ENCODE measurements at places on chromosomes 11 and 22.

DNA sequence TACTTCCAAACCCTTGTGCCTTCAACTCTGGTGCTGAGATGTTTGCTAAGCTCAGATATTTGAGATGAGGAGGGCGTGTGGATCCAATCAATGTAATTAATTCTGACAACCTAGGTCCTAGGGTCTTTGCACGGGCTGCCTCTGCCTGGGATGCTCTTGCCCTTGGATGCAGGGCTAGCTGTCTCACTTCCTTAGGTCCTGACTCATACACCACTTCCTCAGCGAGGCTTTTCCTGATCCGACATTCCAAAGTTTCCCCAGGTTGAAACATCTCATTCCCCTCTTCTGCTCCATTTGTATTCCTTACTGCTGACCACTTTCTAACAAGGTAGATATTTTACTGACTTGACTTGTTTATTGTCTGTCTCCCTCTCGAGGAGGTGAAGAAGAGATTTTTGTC is 43.0 kb upstream of the NTM start:
- no peak for DNase-seq

DNA sequence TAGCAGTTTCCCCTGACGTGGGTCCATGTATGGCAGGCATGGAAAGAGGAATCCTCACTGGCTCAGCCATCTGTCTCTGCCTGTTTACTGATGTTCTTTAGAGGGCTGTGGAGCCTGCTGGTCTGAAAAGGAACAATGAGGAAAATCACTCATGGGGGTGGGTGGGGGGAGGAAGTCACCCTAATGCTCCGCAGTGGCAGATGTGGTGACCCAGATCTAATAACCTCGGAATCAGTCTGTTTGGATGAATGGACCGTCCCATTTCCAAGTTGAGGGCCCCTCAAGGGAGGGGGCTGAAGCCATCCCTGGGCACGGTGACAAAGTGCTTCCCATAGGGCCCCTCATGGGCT is 4.4 kb downstream of the BCR start:
- DNase-seq, result no peak

DNA sequence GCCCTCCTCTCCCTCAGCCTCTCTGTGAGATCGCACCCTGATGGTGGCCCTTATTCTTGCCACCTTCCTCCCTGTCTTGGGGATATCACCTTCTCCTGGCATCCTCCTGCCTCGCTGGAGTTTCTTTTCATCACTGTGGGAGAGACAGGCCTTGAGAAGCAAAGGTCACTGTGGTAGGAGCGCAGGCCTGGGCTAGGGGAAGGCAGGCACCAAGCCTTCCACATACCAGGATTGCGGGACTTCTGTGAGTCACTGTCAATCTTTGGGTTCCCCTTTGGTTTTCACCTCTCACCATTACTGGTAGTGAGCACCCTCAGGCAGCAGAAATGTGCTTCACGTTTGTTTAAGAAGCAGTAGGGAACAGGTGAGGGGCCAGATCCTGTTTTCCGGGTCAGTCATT is 31.2 kb upstream of the B3GAT1 start:
- no peak for DNase-seq

- no peak for DNase-seq
These were observed 28.4 kb upstream of the SYT7 start for GRCh38 chr11:61609000-61609979.

DNA sequence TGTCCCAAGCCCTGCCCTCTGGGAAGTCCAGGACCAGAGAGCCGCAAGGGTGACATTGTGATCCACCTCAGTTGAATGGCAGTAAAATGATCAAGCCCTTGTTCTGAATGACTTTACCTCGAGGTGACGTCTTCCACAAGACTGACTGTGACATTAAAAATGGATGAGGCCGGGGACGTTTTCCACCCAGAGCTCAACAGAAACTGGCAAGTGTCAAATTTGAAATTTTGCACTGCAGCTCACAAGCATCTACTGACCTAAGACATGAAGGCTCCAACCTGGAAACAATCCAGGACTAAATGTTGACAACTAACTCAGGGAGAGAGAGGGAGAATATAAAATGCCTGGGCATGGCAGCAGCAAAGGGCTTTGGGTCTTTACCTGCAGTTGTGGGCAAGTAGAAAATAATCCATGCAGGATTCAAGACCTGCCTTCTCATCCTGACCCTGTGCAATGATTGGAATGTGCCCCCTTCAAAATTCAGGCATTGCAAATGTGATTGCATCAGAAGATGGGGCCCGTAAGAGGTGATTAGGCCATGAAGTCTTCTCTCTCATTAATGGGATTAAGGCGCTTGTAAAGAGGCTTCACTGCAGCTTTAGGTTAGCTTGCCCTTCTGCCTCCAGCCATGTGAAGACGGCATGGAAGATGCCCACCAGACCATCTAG is 33.6 kb upstream of the CLMP start:
- no peak for DNase-seq

- DNase-seq, result no peak
These were observed 102.8 kb upstream of the AKIP1 start for GRCh38 chr11:8808226-8808585.

GRCh38 chr11:63564784-63565350 is 1.7 kb upstream of the PLAAT2 start:
- DNase-seq, result no peak

DNA sequence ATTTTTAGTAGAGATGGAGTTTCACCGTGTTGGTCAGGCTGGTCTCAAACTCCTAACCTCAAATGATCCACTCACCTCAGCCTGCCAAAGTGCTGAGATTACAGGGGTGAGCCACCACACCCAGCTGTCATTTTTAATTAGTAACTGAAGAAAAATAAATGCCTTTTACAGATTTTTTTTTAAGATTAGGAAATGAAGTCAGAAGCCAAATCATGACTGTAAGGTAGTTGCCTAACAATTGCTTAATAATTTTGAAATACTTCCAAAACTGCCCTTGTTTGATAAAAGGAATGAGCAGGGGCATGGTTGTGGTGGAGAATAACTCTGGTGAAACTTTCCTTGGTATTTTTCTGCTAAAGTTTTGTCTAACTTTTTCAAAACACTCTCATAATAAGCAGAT is 98.9 kb upstream of the SLC5A12 start:
- no peak for DNase-seq

DNA sequence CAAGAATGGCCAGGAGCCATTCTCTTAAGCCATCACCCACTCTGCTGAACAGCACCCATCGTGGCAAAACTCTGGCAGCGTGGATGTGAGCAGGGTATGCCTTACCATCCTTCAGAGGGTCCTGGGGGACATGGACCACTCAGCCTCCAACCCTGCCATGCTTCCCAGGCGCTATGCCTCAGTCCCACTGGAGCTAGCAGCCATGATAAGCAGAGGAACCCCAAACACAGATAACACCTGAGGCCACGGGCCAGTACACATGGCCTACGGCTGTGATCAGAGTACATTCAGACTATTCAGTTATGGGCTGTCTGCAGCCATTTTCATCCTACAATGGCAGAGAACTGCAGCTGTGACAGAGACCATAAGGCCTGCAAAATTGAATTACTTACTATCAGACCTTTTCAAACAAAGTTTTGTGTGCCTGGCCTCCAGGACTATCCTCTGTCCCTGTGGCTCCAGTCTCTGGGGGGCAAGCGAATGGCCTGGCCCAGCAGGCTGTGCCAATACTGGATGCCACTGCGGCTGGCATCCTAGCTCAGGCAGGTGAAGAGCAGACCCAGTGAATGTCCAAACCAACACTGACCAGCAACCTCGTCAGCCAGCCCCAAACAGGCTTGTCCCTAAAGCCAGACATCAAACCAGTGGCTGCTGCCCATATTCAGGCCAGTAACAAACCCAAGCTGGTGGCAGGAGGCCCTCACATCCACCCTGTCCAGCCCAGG is 6.9 kb downstream of the ARVCF start:
- no peak for DNase-seq

- no peak for DNase-seq
These were observed 199.0 kb downstream of the ETS1 start for GRCh38 chr11:128388206-128388815.

DNA sequence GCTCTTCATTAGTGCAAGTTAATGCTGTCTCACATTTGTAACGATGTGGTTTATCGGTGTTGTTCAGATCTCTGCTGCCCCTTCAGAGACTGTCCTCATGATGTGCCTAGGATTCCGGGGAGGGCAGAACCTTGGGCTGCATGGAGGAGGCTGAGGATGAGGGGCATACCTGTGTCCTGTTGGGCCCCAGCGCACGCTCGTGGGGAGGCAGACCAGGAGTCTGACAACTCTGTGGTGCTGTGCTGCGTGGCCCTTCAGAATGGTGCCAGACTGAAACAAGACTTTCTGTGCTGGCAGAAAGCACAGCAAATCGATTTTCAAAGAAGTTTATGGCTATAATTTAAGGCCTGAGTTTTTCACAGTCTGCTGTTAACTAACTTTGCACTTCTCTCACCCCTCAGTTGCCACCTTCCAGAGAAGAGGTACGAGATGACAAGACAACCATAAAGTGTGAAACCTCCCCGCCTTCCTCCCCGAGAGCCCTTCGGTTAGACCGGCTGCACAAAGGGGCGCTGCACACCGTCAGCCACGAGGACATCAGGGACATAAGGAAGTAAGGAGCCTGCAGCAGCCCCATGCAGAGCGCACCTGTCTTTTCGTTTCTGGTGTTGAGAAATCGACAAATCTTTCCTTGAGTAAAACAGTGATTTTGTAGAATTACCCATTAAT is 44.3 kb upstream of the CTTN start:
- no peak for DNase-seq

DNA sequence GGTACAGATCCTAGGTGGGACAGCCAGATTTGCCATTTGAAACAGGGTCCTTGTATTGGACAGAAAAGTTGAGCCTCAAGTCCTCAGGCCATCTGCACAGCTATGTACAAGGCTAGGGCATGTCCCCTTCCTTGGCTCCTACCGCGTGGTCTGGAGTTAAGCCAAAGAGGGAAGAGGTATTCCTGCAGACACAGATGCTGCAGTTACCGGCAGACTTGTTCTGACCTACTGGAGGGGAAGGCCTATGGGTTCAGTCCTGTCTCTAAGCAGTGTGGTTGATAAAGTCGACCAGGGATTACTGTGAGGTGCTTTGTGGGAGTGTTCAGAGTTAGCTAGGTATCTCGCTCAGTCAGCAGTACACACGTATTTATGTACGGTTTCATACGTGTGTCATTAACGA is 180.6 kb downstream of the ADAMTS15 start:
- no peak for DNase-seq

DNA sequence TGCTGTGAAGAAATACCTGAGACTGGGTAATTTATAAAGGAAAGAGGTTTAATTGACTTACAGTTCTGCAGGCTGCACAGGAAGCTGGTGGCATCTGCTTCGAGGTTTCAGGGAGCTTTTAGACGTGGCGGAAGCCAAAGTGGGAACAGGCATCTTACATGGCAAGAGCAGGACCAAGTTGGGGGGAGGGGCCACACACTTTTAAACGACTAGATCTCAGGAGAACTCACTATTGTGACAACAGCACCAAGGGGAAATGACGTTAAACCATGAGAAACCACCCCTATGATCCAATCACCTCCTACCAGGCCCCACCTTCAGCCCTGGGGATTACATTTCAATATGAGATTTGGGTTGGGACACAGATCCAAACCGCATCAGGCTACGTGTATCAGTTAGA is 11.1 kb upstream of the SCGB1D4 start:
- DNase-seq, result no peak

DNA sequence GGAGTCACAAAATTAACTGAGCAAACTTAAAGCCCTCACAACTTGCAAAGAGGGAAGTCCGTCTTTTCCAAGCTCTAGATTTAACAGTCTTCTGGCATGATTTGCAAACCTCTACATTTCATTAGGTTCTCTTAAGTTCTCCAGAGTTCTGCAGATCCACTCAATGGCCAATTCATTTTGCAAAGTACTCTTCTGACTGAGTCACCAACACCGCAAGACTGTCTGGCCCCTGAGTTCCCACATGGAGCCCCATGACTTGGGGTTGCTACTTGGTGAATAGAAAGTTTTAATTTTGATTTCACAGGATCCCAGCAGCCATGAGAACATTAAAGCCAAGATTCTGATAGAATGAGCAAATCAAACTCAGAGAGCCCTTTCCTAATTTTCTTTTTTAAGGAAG is 134.5 kb downstream of the PLEKHA7 start:
- DNase-seq, result no peak
